A549 treated with DMSO at 1 μM for 4 hours (cell line): ENCODE measurements at places on chromosomes 3 and 15. TPM values are rescaled to one million over a fixed set of nuclear protein-coding genes. Genes with fewer than 3 reads are reported as not detected.

TIPARP gene
- total RNA-seq, result 30.2 to 43.6 TPM (median 35.7 TPM) in 5 replicates

PRSS50 gene
- not detected in 5 replicates for total RNA-seq

TNNC1 gene
- total RNA-seq, result 1.2 to 2.0 TPM (median 1.4 TPM) in 5 replicates

CSTA gene
- 0.63 to 1.2 TPM (median 1.1 TPM) in 5 replicates for total RNA-seq

LMCD1 gene
- total RNA-seq, result 75.6 to 119 TPM (median 81.9 TPM) in 5 replicates

GUCA1C gene
- not detected in 5 replicates for total RNA-seq

AADACL2 gene
- not detected in 5 replicates for total RNA-seq

MITF gene
- total RNA-seq, result 7.2 to 12.4 TPM (median 8.5 TPM) in 5 replicates

IQCF6 gene
- total RNA-seq, result not detected in 5 replicates

GCSAM gene
- total RNA-seq, result not detected in 5 replicates
